ENCODE measurements at places on chromosomes 1 and 21.

DNA sequence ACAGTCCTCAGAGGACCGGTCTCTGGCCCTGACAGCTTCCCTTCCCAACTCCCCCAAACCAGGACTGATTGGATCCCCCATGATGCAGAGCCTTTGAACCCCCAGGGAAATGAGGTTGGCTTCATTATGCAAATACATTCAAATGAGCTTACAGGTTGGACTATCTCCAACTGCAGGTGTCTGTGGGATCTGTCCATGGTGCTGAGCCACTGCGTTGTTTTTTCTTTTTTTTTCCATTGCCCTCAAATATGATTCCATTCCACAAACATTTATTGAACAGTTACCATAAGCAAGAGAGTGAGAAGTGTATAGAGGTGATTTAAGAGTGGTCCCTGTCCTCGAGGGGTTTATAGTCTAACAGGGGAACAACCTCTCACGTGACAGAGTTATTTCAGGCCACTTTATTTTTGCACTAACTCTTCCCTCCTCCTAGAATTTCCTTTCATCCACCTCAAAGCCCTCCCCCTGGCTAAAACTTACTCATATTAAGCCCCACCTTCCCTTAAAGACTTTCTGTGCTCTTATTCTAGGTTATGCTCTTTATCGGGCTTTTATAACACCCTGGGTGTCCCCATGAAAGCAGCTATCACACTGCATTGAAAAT lies 21.9 kb downstream of the DLGAP3 start:
- no peak for DNase-seq

- DNase-seq, result no peak
These were observed 47.1 kb downstream of the EXTL2 start for GRCh38 chr1:100847361-100848082.

GRCh38 chr1:44621841-44622286 lies 52.4 kb downstream of the TMEM53 start:
- DNase-seq, result no peak

- DNase-seq, result peak; percentile 64
These were observed 26.9 kb upstream of the SLC44A3 start for GRCh38 chr1:94793296-94793656.

DNA sequence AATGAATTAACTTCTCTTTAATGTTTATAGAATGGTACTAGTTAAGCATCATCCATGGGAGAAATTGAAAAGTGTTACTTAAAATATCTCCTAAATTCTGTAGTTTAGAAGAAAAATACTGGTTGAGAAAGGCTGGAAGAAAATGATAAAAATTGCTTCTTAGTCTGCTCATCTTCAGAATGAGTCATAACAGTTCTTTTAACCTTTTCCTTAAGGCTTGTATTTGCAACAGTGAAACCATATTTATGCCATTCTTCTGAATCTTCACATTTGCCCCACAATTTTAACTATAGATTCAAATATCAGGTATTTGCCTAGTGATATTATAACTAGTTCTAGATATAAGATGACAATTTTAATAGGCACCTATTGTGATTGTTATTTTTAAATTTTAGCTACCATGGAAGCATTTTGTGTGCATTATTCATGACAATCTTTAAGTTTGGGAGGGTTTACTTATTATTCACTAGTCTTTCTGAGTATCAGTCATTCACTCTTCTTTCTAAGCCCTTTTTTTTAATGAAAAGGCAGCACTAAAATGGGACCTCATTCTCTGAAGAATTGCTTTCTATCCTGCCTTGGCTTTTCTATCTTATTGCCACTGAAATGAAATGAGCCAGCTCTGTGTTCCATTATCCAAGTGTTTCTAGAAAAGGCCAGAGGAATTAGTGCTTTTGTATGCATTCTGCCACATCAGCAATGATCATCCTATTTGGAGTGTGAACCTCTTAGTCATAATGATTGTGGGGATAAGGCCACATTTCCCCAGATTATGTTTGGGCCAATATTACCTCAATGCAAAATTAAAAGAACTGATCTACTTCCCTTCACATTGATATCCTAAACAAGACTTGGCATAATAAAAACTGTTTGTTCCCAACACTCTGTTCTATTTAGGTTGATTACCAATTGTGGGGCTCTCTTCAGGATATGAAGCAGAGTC lies 58.4 kb downstream of the SAMSN1 start:
- no peak for DNase-seq

DNA sequence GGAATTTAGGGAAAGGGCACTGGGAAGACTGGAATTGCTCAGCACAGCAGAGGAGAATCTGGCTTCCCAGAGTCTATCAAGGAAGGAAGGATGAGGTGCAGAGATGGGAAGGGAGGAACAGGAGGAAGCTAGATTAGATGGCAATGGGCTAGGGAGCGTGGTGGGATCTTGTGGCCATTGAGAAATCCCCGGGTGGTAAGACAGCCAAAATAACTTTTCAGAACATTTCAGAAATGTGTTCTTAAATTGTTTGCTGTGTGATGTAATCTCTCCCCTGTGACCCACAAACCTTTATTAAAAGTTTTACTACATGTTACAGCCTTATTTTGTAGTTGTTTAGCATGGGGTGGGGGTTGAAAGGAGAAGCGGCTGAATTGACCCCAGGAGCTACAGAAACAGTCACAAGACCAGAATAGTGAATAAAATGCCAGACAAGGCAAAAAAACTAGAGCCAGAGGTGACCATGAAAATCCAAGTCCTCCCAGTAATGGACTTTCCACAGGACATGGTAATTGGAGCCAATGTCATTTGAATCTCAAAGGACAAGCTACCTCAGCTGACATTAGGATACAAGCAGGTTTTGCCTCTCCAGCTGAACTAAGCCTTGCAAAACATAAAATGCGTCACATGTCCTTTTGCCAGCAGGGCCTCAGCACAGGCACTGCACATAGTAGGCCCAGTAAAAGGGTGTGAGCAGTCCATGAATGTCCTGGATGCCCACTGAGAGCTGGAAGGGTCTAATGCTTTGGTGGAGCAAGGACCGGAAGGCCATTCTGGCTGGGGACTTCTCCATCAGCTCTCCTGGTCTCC lies 980 bp upstream of the AHCYL1 start:
- peak; percentile 40 for DNase-seq

- DNase-seq, result no peak
These were observed 22.7 kb downstream of the PGBD5 start for GRCh38 chr1:230403442-230403841.

GRCh38 chr21:38951095-38951730 lies 145.5 kb downstream of the ETS2 start:
- no peak for DNase-seq

DNA sequence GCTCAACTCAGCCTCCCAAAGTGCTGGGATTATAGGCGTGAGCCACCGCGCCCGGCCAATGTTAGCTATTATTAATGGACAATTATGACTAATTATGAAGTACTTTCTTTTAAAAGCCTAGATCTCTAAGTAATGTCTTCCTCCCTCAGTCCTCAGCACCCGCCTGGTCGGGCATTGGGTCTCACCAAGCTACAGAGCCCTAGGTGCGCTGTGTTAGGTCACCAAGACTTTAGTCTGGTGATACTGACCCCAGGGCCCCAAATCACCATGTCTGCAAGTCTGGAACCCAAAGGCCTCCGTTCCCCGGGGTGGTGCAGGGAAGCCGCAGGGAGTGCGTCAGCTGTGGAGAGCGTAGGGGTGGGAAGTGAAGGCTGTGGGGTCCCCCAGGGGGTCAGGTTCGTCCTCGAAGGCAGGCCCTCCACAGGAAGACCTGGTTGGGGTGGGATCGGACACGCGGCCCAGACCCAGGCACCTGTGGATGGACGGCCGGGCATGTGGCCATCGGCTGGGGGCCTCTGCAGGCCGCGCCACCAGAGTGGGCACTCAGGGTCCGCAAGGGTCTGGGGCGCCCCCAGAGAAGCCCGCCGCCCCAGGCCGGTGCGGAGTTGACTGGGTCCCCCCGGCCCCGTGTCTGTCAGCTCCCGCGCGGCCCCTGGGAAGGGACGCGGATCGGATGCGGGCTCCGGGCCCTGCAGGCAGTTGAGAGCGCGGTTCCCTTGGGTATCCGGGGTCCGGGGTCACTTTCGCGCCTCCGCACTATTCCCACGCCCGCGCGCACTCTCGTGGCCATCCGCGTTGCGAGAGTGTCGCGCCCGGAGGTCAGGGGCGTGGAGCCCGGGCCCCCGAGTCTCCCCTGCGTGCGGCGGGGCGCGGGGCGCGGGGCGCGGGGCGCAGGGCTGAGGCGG lies 710 bp upstream of the PDXK start:
- DNase-seq, result no peak

DNA sequence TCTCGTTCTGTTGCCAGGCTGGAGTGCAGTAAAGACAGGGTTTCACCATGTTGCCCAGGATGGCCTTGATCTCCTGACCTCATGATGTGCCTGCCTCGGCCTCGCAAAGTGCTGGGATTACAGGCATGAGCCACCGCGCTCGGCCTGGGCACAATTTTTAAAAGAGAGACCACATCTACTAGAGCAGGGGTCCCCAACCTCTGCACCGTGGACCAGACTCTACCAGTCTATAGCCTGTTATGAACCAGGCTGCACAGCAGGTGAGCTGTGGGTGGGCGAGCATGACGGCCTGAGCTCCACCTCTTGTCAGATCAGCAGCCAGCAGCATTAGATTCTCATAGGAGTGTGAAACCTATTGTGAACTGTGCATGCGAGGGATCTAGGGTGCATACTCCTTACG lies 20.8 kb downstream of the TNNT2 start:
- no peak for DNase-seq

GRCh38 chr1:107277022-107277421 lies 136.2 kb downstream of the NTNG1 start:
- peak; percentile 5 for DNase-seq

GRCh38 chr1:11156963-11157362 lies 32.2 kb upstream of the ANGPTL7 start:
- DNase-seq, result no peak

DNA sequence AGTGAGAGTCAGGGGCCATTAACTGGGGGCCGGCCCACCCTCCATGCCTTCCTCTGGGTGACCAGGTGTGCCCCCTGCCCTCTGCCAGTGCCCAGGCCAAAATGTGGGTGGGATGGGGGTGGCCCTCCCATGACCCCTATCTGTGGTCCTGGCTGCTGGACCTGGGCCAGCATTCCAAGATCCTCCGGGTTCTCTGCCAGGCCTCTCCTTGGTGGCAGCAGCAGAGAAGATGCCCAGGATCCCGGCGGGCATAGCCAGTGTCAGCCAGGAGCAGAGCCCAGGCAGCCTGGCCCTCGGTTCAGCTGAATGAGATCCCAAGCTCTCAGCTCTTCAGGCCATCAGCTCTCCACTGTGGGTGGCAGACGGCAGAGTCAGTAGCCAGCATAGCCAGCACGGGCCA lies 31.3 kb upstream of the ACTRT2 start:
- DNase-seq, result no peak

DNA sequence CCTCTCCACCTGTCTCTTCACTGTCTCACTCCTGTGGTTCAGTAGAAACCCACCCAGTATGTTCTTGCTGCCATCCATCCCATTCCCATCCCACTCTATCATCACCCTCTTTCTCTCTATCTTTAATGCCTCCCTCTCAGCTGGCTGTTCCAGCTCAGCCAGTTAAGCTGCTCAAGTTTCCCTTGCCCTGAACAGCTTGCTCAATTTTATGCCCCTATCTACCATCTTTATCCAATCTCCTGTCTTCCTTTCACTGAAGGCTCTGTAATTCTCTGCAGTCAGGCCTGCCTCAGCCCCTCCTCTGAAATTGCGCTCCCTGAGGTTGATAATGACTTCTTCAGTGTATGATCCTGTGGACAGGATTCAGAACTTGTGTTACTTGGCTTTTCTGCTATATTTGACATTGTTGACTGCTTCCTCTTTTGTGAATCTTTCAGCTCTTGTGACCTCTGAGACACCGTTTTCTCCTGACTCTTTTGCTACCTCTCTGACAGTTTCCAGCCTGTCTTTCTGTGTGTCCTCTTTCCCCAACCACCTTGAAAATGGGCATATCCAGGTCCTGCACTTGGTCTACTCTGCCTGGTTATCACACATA lies 13.9 kb upstream of the BCAR3 start:
- peak; percentile 48 for DNase-seq

- DNase-seq, result no peak
These were observed 83.2 kb downstream of the APP start for GRCh38 chr21:26087223-26087918.

DNA sequence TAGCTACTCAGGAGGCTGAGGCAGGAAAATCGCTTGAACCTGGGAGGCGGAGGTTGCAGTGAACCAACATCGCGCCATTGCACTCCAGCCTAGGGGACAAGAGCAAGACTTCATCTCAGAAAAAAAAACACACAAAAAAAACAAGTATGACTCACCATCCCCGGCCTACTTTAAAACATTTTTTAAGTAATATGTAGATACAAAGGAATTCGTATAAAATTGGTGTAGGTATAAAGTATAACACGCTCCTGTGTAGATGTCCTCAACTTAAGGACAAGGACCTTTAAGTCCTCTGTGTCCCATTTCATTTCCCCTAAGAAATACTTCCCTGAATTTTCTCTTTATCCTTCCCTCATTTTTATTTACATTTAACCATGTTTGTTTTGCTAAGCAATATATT lies 73.4 kb upstream of the PKN2 start:
- DNase-seq, result no peak

DNA sequence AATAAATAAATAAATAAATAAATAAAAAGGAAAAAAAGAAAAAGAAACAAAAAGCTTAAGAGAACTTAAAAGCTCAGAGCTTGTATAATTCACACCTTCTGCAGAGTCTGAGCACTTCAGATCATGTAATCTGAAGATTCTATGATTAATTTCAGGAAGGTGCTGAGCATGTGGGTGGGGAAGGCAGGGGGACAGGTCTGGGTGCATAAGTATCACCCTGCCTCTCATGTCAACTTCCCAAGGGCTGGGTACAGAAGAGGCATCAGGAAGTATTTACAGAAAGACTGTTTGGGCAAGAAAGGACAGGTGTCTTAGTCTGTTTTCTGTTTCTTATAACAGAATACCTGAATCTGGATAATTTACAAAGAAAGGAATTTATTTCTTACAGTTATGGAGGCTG lies 20.4 kb upstream of the PADI2 start:
- DNase-seq, result no peak

GRCh38 chr1:167489571-167490340 lies 28.6 kb downstream of the CD247 start:
- no peak for DNase-seq

DNA sequence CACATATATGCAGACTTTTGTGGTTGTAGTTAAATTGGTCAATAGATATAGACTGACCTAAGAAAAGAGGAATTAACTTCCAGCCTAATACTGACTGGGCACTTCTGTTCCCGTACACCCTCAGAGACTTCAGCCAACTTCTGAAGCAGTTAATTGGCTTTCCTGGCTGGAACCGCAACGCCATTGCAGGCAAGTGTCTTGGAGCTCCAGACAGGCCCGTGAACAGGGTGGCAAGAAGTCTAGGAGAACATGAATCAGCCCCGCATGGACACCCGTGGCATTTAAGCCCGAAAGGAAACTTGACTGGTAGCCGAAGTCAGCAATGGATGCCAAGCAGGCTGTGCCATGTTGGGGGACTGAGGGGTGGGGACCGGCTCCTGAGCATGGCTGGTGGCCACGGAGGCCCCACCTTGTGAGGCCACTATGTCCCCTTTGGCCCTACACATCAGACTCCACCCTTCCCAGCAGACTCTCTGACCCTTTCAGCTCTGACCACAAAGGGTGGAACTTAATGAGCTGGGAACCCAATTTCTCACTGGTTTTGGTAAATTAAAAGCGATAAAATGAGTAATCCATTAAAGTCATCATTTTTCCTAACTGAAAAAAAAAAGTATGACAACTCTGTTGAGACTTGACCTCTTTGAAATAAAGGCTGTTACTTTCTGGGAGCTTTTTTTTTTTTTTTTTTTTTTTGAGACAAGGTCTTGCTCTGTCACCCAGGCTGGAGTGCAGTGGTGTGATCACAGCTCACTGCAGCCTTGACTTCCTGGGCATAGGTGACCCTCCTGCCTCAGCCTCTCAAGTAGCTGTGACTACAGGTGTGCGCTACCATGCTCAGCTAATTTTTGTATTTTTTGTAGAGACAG lies 54.1 kb downstream of the RUNX1 start:
- DNase-seq, result peak; percentile 53

- DNase-seq, result no peak
These were observed 59.2 kb downstream of the USP25 start for GRCh38 chr21:15788847-15789523.

Data from suppressor macrophage (primary cell).